Fibroblast of upper back skin (primary cell): ENCODE measurements at places on chromosomes 1 and 21.

DNA sequence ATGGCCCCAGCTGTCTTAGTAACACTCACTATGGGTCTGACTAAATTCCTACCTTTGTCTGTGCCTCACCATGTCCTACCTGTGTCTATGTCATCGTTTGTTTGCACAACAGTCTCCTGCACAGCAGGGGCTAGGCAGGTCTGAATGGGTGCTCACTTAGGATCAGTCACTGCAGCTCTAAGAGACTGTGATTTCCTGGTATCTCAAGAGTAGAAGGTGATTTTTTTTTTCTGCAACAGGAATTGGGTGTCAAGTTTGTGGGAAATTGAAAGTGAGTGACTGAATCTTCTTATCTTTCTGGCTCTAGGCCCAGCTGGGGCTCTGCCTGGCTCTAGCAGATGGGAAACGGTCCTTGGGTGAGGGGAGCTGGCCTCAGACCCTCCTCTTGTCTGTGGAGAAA lies 46.4 kb upstream of the TRABD2B start:
- no peak for DNase-seq

- DNase-seq, result no peak
Observed at GRCh38 chr1:30735124-30735523, 11.7 kb upstream of the MATN1 start.

- DNase-seq, result no peak
Observed at GRCh38 chr1:205339197-205339702, 17.5 kb downstream of the KLHDC8A start.

DNA sequence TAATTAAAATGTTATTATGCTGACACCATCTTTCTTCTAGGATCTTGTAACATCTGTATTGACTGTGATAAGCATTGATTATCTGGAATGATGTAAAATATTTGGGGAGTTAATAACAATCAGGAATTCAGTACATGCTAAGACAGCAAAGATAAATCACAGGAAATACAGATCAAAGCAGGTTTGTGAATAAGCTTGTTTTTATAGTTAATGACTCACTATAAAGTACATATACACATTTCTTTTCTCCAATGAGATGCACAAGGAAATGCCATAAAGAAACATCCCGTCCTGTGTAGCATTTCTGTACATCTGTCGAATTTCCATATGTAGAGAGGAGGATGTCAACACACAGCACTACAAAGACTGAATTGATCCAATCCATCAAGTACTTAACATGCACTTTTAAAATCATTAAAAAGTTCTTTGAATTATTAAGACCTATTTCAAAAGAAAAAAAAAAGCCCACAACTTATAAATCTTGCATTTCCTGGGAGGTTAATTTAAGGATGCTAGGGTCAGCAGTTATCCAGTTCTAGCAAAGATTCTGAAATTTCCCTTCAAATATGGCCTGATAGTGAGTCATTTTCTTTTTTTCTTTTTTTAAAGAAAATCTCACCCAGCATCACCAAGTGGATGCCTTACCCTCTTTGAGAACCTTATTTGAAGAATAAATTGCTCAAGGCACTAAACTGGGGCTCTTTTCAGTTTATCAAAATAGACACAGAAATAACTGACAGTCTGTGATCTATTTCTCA lies 243.2 kb upstream of the NR5A2 start:
- DNase-seq, result peak; percentile 44

DNA sequence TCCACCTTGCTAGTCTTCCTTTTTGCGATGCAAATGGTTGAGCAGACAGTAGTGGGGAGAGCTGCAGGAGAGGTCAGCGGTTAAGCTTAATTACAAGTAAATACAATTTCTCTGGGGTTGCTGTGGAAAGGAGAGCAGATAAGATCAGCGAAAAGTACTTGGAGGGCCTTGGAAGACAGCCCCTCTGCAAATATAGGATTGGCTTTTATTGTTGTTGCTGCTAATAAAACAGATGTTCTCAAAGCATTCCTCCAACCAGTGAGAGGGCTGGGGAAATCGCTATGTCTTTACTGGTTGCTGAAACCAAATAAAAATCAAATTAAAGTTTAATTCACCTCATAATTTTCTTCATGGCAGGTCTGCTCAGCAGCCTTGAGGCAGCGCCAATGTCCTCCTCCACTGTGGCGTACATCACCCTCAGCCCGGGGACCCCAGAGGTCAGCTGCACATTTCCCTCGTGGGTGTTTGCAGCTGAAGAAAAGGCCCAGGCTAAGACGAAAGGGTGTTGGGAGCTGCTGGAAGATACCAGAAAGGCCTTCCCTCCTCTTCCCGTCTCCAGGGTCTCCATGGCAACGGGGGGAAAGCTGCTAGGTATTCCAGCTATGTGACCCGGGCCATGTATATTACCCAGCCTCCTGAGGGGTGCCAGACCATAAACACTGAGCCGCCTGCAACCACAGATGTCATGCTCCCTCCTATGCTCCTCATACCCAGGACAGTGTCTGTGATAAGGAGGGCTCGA lies 54.6 kb upstream of the POU2F1 start:
- DNase-seq, result peak; percentile 25

- no peak for DNase-seq
Observed at GRCh38 chr1:235275223-235275622, 52.8 kb downstream of the ARID4B start.

DNA sequence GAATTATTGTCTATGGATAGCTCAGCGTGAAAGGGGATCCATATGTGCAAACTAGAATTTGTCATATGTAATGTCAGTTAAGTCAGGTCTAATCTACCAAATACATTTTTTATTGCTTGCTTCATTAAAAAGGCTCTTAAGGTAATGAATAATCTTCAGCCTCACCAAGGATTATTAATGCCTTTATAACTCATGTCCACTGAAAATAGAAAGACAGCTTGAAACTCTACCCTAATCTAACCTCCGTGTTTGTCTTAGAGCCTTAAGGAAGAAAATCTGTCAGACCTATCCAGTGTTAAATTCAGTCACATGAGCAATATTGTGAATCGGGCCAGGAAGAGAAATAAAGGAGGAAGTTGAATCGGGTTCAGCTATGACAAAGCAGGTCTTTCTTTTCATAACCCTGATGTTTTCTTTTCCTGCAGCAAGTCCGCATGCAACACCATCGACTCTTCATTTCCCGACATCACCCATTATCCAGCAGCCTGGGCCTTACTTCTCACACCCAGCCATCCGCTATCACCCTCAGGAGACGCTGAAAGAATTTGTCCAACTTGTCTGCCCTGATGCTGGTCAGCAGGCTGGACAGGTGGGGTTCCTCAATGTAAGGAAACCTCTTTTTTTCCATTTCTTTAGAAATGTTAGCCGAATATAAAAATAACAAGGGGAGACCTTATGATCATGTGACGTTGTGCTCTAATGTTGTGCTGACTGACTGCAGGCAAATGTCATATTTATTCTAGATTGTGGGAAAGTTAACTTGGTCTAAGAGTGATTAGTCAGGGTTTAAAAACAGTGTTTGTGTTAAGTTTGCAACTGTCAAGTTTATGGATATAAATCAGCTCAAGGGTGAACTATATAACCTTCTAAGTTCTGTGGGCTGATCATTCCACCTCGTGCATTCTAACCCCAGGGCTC lies 321.0 kb downstream of the TM2D1 start:
- no peak for DNase-seq

DNA sequence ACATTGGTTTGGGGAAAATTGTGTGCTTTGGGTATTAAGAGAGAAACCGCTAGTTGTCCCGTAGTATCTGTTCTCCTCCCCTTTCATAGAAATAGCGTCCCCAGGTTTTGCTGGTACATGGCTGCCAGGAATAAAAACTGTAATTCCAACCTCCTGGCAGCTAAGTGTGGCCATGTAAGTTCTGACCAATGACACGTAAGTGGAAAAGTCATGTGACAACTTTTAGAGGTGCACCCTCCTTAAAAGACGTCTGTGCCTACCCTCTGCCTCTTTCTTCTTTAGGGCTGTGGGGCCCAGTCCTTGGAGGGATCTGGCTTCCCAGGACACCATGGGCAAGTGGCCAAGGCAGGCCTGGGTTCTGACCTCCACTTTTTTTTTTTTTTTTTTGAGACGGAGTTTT lies 59.3 kb downstream of the UMODL1 start:
- no peak for DNase-seq

DNA sequence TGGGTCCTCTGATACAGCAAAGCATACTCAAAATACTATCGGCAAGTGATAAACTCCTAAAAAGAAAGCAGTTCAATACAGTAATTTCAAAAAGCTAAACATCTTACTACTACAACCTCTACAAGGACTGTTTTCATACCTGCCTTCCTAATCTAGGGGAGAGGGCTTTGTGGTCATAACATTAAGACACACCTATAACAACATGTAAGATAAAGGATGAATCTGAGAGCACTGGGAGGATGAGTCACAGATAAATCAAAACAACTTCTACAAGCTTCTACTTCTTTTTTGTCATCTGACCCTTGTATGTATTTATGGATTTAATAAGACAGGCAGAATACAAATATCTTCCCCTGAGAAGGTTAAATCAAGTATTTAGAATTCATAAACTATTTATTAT lies 40.0 kb downstream of the LTN1 start:
- DNase-seq, result no peak

DNA sequence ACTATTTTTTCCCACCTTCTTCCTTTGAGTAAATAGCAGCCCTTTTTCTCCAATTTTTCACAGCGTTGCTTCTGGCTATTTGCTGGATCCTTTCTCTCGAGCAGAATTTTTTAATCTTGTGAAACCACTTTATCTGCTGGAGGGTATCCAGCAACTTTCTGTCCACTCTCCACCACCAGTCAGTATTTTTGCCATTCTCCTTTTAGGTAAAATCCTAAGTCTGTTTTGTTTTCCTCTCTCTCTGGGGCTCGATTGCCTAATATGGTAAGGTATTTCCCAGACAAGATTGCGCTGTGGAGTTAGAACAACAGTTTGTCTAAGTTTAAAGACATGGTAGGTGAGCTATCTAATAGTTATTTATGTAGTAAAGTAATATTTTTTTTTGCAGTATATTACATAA lies 156.9 kb downstream of the PPP1R12B start:
- DNase-seq, result peak; percentile 85

DNA sequence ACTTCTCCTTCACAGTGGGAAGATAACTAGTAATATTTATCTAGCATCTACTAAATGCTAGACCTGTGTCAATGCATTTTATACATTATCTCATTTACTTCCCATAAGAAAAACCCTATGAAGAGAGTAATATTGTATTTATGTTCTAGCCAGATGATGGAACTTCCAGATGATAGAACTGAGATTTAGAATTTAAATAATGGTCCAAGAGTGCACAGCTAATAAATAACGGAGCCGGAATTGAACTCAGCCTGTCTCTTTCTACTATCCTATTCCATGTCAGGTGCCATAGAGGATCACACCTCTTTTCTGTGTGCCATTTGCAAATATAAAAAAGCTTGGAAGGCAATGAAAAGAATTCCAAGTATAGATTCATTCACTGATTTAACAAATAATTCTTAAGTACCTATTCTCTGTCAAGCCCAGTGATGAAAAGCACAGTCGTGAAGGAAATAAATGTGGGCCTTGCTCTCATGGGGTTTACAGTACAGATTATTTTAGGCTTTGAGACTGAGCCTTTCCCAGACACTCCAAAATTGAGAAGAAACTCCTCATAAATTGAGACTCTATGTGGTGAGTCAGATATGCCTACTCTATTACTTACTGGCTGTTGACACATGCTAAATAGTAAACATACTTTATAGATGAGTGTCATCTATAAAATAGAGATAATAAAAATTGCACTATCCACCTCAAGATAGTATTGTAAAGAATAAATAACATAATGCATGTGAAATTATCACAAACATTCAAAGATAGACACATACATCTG lies 378.0 kb upstream of the PRMT6 start:
- peak; percentile 78 for DNase-seq

GRCh38 chr1:29879217-29879616 lies 642.9 kb downstream of the PTPRU start:
- DNase-seq, result no peak

- peak; percentile 4 for DNase-seq
Observed at GRCh38 chr1:51488372-51489050, 30.6 kb downstream of the EPS15 start.

- DNase-seq, result no peak
Observed at GRCh38 chr1:46220808-46221207, 17.7 kb downstream of the LURAP1 start.

DNA sequence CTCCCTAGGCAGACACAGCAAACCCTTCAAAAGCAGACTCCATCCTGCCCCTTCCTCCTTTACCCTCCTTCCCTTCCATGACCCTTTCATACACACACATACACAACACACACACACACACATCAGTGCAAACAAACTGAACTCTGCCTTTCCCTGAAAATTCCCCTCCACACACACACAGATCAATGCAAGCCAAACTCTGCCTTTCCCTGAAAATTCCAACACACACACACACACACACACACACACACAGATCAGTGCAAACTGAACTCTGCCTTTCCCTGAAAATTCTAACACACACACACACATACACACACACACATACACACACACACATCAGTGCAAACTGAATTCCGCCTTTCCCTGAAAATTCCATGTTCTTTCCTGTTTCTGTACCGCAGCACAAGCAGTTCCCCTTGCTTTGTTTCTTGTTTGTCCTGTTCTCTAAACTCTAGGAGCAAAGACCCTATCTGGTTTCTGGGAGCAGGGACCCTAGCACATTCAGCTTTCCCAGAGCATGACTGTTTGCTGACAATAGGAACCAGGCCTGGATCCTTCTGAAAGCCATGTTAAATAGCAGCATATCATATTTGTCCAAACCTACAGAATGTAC lies 91.0 kb downstream of the PTPN14 start:
- DNase-seq, result no peak

DNA sequence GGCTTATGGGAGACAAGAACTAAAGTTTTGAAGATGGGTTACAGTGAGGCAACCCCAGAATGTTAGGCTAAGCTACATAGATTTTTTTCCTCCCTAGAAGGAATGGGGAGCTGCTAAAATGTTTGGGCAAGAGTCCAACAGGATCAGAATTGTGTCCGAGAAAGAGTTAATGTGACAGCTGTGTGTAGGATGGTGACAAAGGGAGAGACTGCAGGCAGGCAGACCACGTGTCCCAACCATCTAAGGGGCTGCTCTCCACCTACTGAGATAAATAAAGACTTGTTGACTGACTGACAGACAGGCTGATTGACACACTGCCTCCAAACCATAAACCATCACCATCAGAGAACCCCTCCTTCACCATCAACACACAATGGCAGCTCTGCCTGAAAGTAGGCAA lies 133.7 kb upstream of the CTTNBP2NL start:
- no peak for DNase-seq

- DNase-seq, result peak; percentile 40
Observed at GRCh38 chr1:208923946-208924720, 659.4 kb upstream of the CAMK1G start.
